Activated CD4-positive, alpha-beta T cell treated with anti-CD3 and anti-CD28 coated beads, Interleukin-2, amount 50 U/mL, for 24 hours (primary cell): ENCODE measurements at places on chromosomes 16 and 17.

DNA sequence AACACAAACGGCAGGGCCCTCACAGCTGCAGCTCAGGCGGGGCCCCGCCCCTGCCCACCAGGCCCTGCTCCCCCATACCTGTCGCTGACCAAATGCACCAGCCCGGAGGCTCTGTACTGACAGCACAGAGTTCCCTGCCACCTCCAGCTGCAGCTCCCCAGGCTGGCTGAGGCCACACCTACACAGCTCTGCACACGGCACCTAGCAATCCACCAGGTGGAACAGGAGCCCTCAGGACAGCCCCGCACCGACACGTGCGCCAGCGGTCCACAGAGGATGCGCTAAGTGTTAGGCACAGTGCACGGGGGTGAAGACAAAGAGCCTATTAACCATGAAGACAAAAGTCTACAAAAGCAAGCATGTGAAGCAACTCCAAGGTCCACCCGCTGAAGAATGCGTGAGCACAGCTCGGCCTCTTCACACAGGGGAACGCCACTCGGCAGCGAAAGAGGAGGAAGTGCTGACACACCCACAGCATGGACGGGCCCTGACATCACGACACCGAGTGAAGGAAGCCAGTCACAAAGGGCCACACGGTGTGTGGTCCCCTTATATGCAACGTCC, 5.4 kb downstream of the ZCCHC14 start:
- DNase-seq, result no peak

DNA sequence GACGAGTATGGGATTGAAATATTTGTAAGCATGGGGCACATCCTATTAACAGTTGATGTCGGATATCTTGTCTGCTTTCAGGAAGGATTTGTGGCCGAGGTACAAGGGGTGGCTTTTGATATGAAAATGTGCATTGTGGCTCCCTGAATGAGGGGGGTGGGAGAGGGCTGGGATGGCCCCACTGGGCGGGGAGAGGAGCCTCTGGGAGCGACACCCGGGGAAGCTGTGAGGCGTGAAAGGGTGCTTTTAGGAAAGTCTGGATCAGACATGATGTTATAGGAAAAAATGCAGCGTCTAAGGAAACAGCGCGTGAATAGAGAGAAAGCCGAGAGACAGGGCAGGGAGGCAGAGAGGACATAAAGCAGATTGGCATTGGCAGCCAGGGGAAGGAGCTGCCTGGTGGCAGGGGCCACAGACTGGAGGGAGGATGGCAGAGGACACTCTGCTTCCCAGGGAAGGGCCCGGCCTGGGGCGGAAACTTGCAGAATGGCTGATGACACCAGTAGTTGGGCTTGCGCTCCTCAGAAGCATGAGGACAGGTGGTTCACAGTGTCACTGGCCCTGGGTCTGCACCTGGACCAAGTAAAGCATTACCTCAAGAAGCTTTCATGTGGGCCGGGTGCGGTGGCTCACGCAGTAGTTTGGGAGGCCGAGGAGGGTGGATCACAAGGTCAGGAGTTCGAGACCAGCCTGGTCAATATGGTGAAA, 95.7 kb downstream of the NTN1 start:
- no peak for DNase-seq

GRCh38 chr17:73151916-73152632, 12.7 kb upstream of the SSTR2 start:
- DNase-seq, result no peak

GRCh38 chr16:17261197-17261858, 209.4 kb downstream of the XYLT1 start:
- no peak for DNase-seq

- no peak for DNase-seq
Measured at GRCh38 chr16:11391576-11391975, 46.3 kb downstream of the RMI2 start.

GRCh38 chr16:20107083-20107482, 33.4 kb upstream of the GPR139 start:
- no peak for DNase-seq

DNA sequence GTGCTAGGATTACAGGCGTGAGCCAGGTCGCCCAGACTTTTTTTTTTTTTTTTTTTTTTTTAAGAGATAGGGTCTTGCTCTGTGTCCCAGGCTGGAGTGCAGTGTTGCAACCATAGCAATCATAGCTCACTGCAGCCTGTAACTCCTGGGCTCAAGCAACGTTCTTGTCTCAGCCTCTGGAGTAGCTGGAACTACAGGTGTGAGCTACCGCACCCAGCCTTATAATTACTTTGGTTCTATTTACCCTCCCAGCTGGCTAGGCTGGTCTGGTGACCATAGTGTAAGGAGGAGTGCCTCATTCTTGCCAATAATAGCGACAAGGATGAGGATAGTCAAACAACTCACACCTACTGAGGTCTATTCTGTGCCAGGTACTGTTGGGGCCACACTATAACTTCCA, 39.6 kb upstream of the USP7 start:
- no peak for DNase-seq

DNA sequence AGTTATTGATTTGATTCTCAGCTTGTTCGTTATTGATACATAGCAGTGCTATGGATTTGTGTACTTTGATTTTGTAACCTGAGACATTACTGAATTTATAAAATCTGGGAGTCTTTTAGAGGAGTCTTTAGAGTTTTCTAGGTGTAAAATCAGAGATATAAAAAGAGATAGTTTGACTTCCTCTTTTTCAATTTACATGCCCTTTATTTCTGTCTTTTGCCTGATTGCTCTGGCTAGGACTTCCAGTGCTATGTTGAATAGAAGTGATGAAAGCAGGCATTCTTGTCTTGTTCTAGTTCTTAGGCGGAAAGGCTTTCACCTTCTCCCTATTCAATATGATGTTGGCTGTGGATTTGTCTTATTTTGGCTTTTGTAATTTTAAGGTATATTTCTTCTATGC, 106.2 kb downstream of the PHKB start:
- no peak for DNase-seq

DNA sequence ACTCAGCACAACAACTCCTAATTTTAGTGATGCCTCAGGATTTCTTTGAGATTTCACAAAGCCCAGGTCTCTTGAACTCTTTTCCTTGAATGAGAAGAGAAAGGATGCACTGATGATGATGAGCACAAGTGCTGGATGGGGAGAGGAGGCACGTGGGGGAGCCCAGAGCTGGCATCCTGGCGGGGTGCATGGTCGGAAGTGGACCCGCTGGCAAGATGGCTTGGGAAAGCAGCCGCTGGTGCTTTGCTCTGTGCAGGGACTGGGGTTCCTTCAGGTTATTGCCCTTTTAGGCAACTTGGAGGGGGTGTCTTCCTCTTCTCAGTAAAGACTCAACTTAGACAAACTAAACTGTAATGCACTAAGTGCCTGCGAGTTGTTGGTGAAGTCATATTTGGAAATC, 22.3 kb downstream of the CALB2 start:
- no peak for DNase-seq

DNA sequence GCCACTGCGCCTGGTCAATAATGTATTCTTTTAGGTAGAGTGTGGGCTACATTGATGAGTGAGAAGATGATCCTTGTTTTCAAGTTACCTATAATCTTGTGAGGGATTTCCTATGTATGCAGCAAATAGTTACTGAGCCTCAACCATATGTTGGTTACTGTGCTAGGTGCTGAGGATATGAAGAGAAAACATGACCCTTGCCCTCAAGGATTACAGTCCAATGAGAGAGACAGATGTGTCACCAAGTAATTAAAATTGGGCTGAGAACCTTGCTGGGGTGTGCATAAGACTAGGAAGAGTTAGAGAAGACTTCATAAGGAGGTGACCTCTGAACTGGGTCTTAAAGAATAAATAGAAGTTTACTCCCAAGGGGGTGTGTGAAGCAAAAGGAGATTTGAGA, 7.4 kb downstream of the POLR2A start:
- no peak for DNase-seq

DNA sequence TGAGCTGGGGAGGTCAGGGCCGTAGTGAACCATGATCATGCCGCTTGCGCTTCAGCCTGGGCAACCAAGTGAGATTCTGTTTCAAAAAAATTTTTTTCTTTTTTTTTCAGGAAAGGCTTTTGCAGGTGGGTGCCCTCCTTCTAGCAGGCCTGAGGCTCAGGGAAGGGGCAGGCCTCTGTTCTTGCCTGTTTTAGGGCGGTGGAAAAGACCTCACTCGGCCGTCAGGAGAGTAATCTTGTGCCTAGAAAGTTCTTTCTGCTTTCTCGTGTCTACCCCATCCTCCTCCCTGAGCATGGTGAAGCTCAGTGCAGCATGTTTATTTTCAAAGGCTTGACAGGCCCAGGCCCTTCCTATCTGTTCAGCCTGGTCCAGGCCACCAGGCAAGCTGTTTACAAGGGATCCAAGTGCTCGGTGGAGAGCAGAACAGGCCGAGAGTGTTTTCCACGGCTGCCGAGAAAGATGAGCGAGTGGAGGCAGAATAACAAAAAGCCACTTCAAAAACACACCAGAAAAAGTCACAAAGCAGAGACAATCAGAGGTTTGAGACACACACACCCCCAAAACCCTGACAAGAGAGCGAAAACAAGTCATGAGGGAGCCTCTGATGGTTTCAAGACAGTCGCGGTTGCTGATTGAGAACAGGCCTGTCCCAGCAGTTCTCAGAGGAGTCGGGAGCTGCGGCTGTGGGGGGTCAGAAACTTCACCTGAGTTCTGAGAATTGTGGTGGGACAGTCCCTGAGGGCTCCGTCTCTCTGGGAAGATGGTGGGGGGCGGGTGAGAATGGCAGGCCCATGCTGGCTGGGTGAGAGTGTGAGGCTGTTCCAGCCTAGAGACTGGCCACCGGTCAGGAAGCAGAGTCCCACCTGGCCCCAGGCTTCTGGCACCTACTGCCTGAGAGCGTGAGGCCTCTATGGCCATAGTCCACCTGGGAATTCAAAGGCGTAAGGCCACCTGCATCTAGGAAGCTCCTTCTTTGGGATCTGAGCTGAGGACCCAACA, 37.5 kb upstream of the CCR7 start:
- peak; percentile 82 for DNase-seq

DNA sequence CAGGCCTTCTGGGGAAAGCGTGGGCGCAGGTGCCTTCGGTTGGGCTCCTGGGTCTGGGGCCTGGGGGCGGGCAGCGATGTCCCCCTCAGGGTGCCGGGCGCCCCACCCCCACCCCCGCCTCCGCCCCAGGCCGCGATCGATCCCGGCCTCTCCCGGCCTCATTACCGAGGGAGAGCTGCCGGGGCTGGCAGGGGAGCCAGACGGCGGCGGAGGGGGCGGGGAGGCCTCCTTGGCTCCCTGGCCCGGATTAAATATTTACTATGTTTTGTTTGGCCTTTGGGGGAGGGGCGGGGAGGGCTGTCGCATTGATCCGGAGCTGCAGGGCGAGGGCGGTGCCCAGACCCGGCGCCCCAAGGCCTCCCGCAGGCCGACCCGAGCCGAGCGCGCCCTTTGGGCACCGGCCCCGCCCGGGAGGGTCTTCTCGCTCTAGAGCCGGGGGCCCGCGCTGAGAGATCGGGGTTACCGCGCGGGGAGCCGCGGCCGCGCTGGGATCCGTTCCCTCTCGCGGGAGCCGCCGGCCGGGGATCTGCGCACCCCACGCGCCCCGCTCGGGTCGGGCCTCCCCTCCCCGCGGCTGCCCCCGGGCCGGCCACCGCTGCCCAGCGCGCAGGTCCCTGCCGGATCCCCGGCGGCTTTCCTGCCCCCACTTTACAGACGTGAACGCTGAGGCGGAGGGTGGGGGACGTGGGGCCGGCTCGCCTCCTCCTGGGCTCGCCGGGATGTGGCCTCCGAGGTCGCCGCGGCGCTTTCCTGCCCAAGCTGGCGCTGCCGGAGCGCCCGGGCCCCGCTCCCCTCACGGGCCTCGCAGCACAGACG, 27.0 kb downstream of the RTN4RL1 start:
- no peak for DNase-seq

GRCh38 chr17:61179380-61179806, 220.2 kb upstream of the TBX2 start:
- no peak for DNase-seq

DNA sequence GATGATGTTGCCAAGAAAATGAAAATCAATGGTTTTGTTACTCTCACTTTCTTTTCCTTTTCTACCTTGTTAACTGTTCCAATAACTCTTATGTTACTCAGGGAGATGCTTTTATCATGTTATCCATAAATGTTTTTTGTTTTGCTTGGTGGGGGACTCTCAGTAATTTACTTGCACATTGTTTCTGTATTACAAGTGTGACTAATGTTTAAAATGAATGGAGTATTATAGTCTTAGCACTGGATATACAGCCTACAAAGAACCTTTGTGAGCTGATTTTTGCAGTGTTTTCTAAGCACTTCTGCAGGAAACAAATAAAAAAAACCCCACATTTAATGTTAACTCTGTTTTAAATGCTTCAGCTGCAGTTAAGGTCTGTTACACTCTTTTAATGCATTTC, 12.1 kb downstream of the VMP1 start:
- no peak for DNase-seq

- no peak for DNase-seq
Measured at GRCh38 chr16:29820730-29821642, 724 bp downstream of the MVP start.

- no peak for DNase-seq
Measured at GRCh38 chr16:49931916-49932315, 76.0 kb upstream of the ZNF423 start.

DNA sequence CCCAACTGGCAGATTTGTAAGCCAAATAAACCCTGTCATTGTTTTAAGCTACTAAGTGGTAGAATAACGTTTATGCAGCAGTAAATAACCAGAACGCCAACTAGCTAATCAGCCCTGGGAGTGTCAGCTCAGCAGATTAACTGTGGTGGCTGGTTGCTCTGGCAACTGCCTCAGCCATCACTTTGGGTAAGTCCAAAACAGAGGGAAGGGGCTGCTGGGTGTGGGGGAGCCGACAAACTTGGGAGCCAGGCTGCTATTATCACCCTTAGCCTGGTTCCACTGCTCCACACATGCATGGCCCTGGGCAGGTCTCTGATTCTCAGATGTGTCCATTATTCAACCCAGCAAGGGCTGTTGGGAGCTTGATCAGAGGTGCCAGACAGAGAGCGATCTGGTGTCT, 22.2 kb upstream of the RHOT1 start:
- DNase-seq, result no peak
